ENCODE measurements at places on chromosomes 7 and 10.

- DNase-seq: no peak
Observed at GRCh38 chr10:64468219-64468618, 947.0 kb downstream of the REEP3 start.

DNA sequence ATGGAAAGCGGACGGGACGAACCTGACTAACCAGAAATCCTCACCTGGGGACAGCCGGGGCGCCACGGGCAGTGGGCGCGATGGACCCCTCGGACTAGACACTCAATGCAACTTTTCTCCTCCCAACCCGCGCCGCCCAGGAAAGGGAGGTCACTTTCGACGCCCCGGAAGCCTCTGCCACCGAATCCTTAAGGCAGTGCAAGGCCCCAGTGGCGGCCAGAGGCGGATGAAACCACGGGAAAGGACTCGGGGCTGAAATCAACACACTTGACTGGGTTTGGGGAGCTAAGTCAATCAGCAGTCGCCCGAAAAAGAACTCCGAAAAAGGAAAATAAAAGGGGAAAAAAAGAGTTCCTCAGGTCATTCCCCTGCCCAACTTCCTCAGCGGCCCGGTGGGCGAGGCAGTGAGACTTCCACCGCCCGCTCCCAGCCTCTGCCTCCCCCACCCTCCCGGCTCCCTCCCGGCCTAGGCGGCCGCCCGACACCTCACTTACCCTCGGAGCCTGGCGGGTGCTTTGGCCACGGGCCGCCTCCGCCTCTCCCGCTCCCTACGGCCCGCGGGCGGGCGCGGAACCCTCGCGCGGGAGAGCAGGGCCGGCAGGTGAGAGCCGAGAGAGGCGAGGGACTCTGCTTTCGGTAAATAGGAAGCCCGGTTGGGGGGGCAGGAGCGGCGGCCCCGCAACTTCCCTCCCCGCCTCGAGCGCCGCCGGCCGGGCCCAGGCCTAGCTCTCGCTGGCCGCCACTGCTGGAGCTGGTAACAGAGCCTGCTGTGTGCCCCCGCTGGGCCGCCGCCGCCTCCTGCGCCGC, 518 bp downstream of the WAPL start:
- peak; percentile 57 for DNase-seq

GRCh38 chr7:119172043-119172442, 947.5 kb downstream of the ANKRD7 start:
- no peak for DNase-seq

DNA sequence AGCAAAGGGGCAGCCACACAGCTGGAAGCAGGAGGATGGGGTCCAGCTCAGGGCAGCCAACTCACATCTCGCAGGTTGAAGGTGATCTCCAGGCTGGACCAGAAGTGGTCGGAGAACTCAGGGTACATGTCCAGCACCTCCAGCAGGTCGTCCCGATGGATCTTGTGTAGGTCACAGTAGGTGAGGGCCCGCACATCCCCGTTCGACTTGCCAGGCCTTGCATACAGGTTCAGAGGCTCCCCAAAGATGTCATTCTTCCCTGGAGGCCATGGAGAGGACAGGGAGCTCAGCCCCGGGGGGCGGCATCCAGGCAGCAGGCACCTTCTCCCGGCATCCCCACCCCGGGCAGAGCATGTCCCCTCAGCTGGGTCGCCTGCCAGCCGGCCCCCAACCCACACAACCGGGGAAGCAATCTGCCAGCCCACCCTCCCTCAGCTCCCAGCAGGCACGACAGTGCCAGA, 29.3 kb downstream of the KCNH2 start:
- DNase-seq: no peak

DNA sequence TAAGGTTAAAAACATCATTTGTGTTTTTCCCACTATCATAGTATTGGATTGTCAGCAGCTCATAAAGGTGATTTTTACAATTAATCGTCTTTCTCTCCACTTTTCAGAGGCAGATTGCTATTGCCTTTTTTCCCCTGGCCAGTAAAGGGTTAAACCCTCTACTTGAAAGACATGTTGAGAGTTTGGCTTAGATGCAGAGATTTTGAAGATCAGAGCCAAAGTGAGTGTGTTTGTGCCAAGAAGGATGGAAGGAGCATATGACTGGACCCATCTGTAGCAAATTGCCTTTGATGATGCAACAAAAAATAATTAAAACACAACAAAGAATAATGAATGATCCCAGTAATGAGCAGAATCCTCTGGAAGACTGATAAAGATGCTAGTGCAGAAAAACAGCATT, 373.1 kb downstream of the MALRD1 start:
- no peak for DNase-seq

GRCh38 chr10:69279110-69279509, 814 bp downstream of the HK1 start:
- no peak for DNase-seq

- DNase-seq: no peak
Observed at GRCh38 chr7:55594414-55594813, 22.1 kb upstream of the VOPP1 start.

DNA sequence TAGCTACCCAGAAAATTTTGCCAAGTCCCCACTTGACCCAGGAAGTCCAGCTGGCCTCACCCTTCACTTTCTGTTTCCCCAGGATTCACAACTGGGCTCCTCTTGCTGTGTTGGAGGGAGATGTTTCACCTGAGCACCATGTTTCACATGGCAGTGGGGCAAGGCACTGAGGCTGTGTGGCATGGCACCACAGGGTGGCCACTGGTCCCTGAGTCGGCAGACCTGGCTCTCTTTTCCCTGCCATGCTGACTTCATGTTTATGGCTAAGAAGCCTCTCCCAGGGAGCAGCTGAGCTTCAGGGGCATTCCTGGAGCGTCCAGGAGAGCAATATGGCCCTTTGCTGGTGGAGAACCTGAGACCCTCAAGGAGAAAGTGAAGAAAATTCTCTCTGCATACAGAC, 266.9 kb downstream of the RPS24 start:
- DNase-seq: peak; percentile 32

- no peak for DNase-seq
Observed at GRCh38 chr7:93629291-93629801, 54.8 kb upstream of the CALCR start.
